ENCODE measurements at places on chromosomes 6 and 20. TPM values are rescaled to one million over a fixed set of nuclear protein-coding genes. Genes with fewer than 3 reads are reported as not detected.

DNA sequence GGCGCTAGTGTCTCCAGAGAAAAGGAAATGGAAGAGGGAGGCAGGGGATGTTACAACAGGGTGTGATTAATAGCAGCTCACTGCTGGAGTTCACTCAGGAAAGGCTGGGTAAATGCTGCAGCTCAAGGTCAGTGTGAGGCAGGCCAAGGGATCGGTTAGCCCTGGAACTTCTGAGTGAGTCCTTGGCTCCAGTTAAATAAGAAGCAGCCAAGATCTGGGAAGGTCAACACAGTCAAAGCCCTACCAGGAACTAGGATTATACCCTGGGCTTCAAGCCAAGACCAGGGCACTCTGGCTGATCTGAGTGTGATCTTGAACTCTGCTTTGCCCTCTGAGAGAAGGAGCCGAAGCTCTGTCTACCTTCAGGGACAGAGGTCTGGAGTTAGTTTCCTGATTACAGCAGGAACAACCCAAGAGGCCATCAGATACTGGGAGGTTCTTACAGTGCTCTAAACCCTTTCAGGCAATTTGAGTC lies 44.3 kb downstream of the TPD52L1 start:
- peak; percentile 72 for DNase-seq

GRCh38 chr20:25399037-25399430 lies 8.4 kb upstream of the ABHD12 start:
- DNase-seq: no peak

DNA sequence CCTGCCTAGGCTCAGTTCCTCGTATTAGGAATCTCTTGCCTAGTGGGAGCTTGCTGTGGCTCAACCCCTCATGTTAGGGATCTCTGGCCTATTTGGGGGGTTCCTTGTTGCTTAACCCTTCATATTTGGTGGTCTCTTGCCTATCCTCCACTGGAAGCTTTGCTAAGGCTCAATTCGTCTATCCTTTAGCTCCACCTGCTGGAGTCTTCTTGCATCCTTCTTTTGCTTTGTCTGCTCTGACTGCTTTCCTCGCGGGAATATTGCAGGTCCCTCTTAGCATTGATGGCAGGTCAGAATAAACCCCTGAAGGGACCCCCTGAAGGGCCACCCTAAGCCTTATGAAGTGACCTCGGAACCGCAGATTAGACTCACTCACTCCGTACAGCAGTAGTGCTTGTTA lies 203.0 kb upstream of the TBX18 start:
- DNase-seq: no peak

AVP gene
- not detected for polyA plus RNA-seq

MLN gene
- not detected for polyA plus RNA-seq

MUC22 gene
- 0.01 TPM for polyA plus RNA-seq

Measured in heart left ventricle (tissue), 16 donors.